ENCODE measurements at places on chromosomes 12 and 14.
A peak's percentile ranks its signal among the peaks of the same experiment; 100 is the strongest.

DNA sequence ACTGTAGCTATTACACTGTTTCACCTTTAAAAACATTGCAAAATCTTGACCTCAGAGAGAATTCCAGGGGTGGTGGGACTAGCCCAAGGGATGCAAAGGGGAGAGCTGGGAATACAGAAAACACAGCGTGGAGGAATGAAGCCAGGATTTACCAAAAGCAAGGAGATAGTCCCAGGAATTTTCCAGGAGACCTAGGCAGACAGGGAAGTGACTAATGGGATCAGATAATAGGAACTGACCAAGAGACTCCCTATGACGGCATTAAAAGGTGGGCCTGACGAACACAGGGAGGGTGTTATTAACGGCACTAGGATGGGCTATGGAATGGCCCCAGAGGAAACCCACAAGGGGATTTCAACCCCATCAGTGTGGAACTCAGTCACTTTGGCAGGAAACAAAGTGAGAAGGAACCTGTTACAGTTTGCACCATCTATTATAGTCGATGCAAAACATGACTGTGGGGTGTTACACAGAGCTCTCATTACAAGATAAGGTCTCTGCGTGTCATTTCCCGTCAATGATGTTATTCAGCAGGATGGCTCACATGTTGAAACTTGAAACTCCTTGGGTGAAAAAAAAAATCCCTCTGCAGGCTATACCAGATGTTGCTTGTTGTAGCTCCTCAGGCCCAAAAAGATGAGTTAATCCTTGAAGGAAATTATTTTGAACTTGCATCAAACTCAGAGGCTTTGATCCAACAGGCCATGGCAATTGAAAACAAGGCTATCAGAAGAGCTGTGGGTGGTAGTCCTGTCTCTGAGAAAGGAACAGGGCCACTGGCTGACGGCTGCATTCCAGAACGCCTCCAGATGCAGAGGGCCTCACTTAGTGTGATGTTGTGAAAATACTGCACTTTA lies 58.7 kb downstream of the DRAM1 start:
- DNase-seq, result no peak

DNA sequence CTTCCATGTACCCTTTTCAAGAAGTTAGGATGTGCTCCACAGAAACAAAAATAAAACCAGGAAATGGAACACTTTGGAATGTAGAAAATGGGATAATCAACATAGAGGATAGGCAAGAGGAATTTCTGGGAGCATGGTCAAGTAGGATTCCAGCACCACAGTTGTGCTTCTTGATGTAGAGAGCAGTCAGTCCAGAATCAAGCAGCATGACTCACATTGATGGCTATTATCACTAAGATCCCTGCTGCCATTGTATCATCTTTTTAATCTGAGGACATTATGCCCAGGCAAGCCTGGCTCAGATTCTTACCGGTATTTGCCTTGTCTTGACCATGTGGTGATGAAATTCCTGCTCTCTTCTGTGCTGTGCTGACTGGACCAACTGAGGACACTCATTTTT lies 5.7 kb downstream of the ETFRF1 start:
- DNase-seq, result no peak

GRCh38 chr12:62260733-62261683 lies 804 bp downstream of the USP15 start:
- peak; percentile 22 for DNase-seq

DNA sequence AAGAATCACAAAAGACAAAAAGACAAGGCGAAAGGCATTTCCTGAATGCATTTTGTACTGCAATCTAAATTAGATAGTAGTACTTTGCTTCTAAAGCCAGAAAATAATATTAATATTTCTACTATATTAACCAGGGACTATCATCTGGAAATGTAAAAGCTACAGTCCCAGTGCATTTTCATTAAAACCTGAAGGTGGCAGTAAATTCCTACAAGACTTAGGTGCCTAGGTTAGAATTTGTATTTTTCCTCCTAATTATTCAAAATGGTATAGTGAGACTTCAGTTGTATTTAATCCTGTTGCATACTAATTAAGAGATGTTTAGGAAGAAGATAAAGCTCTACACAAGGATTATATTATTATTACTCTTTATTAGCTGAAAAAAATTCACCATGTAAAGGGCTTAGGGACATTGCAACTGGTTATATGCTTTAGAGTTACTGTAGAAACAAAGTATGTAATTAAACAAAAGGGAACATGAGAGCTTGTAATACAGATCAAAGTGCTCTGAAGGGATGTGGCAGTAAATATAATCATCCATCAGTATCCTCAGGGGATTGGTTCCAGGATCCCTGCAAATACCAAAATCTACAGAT lies 53.6 kb downstream of the BRMS1L start:
- DNase-seq, result no peak

GRCh38 chr12:110001596-110001995 lies 2.4 kb downstream of the ANKRD13A start:
- DNase-seq, result no peak

- DNase-seq, result no peak
Observed at GRCh38 chr14:60845523-60845922, 111.0 kb downstream of the MNAT1 start.

GRCh38 chr12:87953256-87953860 lies 75.8 kb downstream of the C12orf50 start:
- DNase-seq, result no peak

DNA sequence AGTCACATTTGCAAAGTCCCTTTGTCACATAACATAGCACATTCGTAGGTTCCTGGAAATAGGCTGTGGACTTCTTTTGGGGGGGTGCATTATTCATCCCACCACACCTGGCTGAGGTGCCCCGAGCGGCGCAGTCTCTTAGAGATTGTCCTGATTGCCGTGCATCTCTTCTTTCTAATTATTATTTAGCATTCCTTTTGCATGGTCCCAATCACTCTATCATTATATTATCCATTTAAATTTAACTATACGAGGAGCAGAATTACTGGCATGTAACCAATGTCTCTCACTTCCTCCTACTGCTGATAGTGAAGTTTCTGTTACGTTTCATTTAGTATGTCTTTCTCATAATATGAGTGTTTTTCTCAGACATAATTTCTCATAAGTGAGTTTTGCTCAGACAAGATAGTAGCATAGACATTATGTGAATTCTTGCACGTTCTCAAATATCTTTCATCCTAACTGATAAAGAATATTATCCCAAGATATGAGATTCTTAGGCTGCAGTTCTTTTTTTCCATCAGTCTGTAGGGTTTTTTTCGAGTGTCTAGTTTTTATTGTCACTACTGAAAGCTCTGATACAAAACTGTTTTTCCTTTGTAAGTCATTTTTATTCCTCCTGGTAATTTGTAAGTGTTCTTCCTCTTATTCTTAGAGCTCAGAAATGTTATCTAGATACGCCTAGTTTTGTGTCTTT lies 444.3 kb downstream of the NELL2 start:
- no peak for DNase-seq

GRCh38 chr14:76810953-76811400 lies 1.7 kb downstream of the ANGEL1 start:
- no peak for DNase-seq

GRCh38 chr14:82562881-82563280 lies 1029.2 kb upstream of the SEL1L start:
- DNase-seq, result no peak

GRCh38 chr12:53472056-53472582 lies 20.2 kb downstream of the PCBP2 start:
- DNase-seq, result no peak

GRCh38 chr12:94042321-94042720 lies 106.1 kb upstream of the PLXNC1 start:
- no peak for DNase-seq

- no peak for DNase-seq
Observed at GRCh38 chr12:87008785-87009384, 752.7 kb upstream of the MGAT4C start.

DNA sequence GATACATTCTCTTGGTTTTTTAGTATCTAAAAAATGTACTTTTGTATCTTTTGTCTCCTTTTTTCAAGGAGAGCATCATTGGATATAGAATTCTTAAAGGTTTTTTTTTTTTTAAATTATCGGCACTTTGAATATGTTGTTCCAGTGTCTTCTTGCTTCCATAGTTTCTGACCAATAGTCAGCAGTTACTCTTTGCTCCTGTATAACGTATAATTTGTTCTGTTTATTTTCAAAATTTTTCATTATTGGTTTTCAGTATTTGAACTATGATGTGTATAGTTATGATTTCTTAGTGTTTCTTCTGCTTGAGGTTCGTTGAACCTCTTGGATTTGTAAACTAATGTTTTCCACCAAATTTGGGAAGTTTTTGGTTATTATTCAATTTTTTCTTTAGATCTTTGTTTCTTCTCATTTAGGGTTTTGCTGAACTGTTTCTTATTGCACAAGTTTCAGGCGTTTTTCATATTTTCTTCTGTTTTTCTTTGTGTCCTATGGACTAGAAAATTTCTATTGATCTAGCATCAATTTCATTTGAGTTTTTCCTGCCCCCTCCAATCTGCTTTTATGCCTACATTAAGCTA lies 93.9 kb downstream of the PLBD1 start:
- DNase-seq, result no peak

DNA sequence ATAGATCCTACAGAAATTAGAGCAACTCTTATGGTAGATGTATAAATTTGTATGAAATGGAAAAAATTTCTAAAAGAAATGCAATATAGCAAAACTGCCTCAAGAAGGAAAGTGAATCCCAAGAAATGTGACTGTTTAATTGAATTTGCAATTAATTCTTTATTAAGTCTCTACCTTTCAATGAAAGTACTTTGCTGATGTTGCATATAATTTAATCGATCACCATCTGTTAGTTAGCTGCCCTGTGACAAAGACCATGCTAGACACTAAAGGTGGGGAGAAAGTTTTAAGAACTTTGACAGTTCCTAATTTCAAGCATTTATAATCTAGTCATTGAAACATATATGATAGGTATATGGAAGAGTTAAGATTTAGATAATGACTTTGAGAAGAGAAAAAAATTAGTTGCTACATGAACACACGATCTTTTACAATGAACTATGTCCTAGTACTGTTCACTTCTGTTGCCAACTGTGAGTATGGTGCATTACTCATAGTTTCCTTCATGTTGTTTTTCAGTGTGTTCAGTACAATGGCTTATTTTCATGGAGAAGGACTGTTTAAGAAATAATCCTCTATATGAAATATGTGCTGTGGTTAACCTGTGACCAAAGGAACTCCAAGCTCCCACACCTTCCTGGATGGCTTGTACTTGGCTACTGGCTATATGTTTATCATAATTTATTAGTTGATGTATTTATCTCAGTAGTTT lies 128.4 kb downstream of the METTL25 start:
- no peak for DNase-seq

- no peak for DNase-seq
Observed at GRCh38 chr14:68671909-68672308, 121.0 kb downstream of the ZFP36L1 start.

GRCh38 chr14:68409387-68409786 lies 383.5 kb downstream of the ZFP36L1 start:
- DNase-seq, result no peak

DNA sequence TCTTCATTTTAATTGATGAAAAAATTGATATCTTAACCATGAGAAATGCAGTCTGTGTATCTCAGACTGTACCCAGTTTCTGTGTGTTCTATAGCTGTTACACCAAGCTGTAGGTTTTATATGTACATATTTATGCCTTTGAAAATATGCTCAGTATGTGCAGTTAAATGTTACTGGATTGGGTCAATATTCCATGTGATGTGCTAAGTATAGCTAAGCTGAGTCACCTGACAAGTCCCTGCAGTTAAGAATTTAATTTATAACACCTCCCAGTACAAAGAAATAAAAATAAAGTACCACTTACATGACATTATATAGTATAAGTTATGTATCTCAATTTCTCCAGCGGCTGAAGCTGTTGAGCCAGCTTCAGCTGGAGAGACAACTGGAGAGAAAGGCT lies 984.0 kb downstream of the GALC start:
- no peak for DNase-seq

DNA sequence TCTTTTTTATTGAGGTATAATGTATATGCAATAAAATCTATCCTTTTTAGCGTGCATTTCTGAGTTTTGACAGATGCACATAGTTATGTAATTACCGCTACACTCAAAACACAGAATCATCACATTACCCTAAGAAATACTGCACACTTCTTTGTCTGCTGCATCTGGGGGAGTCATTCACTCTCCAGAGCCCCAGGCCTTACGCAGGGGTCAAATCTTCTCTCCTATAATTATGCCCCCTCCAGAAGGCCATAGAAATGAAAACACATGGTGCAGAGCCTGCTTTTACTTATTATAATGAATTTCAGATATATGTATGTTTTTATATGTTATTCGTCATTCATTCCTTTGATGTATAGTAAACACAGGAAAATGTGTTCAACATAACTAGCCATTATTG lies 296.5 kb upstream of the TMEM132C start:
- DNase-seq, result no peak

DNA sequence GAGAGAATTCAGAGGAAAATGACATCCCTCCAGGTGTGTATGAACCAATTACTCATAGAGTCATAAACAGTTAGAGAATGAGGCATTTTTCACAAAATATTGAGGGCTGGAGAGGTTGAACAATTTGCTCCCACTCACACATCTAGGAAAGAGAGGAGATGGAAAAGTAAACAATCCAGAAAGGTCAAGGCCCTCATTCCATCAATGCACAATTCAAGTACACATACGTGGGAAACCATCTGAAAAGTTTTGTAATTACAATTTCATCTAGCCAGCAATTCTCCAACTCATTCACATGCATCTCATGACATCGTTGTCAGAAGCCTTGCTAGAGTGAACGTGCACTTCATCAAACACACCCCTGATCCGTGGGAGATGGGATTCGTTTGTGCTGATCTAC lies 15.7 kb upstream of the BCL2L14 start:
- no peak for DNase-seq

- no peak for DNase-seq
Observed at GRCh38 chr14:99316281-99317163, 44.5 kb upstream of the BCL11B start.

DNA sequence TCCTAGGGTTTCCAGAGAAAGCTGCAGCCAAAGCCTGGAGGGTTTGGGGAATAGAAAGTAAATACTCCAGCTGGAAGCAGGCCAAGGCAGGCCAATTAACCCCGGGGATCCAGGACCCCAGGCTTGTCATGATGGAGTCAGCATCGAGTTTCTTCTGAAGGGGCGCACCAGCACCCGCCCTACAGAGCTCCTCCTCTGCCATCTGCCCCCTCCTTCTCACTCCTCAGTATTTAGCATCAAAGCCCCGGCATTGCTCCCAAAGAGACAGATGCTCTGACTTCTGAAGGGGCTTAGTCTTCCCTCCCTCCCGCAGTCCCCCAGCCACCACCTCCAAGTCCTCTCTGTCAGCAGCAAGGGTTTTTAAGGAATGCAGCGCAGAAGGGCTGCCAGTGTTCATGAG lies 285.1 kb upstream of the NOS1 start:
- no peak for DNase-seq

Measured in activated CD4-positive, alpha-beta T cell treated with anti-CD3 and anti-CD28 coated beads, Interleukin-2, amount 50 U/mL, for 24 hours (primary cell).